Activated CD4-positive, alpha-beta T cell treated with anti-CD3 and anti-CD28 coated beads, Interleukin-10, Interleukin-2, amounts not matched to agents 100 ng/mL and 50 ng/mL, durations not matched to agents 16 hours and 8 hours (primary cell): ENCODE measurements at places on chromosomes 11 and 22.
A peak's percentile ranks its signal among the peaks of the same experiment; 100 is the strongest.

- DNase-seq, result peak; percentile 59
These were observed 23.5 kb downstream of the SPATA19 start for GRCh38 chr11:133821776-133822175.

GRCh38 chr11:62024936-62025486 is 57.6 kb upstream of the FTH1 start:
- DNase-seq, result no peak

GRCh38 chr11:17813391-17814059 is 78.9 kb downstream of the KCNC1 start:
- DNase-seq, result no peak

DNA sequence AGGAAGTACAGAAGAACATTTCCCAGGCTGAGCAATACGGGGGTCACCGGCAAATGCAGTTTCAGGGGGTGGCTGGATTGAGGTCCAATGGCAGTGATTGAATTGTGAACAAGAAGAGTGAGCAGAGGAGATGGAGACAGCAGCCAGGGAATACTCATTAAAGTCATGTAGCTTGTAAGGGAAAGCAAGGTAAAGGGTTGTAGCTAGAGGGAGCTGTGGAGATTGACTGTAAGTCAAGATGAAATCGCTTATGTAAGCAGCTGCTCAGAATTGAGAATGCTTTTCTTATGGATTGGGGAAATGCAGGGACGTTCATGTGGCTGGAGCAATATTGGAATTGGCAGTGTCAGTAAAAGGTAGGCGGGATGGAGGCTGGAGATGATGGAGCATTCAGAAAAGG is 111.4 kb upstream of the TBCEL start:
- no peak for DNase-seq

GRCh38 chr22:30444632-30445437 is 19.3 kb downstream of the MTFP1 start:
- peak; percentile 81 for DNase-seq

DNA sequence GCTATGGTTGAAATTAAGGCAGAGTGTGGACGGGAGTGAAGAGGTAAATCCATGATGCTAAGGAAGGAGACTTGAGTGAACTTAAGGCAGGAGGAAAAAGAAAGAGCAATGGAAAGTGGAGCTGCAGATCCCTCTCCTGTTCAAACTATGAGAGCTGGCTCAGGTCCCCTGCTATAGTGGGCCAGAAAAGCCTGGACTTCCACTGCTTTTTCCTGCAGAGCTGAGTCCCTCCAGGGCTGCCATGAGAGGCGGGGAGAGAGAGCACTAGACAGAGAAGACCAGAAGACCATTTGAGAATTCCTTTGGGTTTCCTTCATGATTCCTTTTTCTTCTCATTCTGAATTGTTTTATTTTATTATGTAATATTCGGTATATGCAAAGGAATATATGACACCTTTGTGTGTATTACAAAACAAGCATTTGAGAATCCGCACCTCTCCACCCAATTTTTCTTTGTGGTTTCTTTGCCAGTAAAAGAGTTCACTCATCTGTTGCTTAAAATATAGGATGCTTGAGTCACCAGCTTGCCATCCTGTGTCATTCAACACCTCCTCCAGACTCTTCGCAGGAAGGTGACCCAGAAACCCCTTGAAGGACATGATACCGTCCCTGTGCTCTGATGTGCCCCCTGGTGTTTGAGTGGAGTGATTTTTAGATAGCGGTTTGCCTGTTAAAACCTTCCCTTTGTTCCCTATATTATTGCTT is 24.4 kb downstream of the SREBF2 start:
- DNase-seq, result peak; percentile 95

GRCh38 chr11:122756417-122756816 is 81.9 kb upstream of the CRTAM start:
- DNase-seq, result peak; percentile 32

DNA sequence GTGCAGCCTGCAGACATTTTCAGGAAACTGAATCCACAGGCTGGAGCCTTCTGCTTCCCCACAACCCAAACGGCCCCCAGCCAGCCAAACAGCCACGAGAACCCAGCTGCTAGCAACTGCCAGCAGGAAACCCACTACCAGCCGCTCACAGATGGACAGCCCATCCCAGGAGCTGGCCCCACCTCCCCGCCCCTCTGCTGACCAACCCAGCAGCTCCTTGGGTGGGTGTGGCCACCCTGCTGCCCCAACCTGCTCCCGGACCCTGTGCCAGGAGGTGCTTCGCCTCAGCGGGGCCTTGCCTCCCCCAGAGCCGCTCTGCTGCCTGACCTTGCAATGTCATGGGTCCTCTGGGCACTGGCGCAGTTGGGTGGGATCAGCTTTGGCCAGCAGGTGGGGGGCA is 8.2 kb upstream of the CCDC188 start:
- DNase-seq, result no peak

DNA sequence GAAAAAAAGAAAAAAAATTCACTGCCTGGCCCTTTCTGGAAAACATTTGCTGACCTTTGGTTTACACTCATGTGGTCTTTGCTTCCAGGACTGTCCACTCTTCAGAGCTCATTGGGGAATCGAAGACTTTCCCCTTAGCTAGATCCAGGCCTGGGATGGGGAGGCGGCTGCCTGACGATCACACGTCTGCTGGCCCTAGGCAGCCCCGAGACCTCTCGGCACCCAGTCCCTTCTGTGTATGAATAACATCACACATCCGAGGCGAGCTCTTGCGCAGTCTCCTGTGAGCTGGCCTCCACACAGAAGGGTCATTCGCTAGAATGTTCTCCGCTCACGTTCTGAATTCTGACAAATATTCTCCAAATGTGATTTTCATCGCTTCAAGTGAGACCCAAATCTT is 25.7 kb upstream of the GAL start:
- no peak for DNase-seq

DNA sequence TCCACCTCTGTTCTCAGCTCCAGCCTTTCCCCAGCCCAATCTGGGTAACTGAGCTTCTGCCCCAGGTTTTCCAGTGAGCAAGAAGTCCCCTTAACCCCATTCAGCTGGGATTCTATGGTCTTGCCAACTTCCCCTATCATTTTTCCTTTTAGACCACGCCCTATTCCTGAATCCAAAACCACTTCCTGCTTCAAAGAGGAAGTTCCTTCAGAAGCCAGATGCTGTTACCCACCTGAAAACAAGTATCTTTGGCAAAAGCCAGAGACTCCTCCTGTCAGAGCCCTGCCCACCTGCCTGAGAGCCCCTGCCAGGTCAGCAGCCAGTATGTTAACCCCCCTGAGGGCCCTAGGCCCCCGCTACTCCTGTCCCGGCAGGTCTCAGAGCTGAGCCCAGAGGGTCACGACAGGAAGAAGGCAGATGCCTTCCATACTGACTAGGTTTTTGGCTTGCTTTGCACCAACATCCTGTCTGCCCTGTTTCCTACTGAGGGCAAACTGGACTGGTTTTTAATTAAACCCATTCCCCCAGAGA is 20.3 kb upstream of the MICAL2 start:
- DNase-seq, result no peak

DNA sequence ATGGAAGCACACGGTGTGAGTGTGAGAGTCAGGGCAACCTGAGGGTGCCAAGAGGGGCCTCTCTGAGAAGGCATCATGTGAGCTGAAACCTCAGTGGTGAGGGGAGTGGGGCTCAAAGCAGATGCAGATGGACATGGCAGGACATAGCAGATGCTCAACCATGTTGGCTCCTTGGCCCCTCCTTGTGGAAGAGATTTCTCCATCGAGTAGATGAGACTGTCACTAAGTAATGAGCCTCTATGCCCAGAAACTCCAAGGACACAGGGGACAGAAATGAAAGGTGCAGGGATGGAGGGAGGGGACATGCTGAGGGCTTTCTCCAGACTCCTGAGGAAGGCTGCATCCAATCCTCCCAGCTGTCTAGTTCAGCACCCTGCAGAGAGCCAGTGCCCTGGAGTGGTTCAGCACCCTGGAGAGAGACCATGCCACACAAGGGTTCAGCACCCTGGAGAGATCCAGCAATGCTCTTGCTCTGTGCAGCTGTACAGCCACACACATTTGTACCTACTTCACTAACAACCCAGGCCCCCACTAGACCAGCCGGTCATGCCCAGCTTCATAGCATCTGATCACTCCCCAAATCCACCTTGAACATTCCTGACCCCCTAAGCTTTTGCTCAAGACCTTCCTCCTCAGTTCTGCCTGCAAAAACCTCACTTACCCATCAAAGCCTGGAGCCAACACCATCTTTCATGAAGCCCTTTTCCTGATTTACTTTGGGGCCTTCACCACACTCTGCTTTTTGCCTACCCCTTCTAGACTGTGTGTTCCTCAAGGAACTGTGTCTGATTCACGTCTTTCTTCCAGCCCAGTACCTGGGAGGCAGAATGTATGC is 252.0 kb downstream of the CTTN start:
- DNase-seq, result peak; percentile 44

- DNase-seq, result no peak
These were observed 101.9 kb upstream of the ANO3 start for GRCh38 chr11:26229981-26230380.

- DNase-seq, result no peak
These were observed 18.0 kb downstream of the TENM4 start for GRCh38 chr11:79422866-79423265.

GRCh38 chr22:24463071-24463760 is 31.9 kb upstream of the UPB1 start:
- DNase-seq, result no peak

DNA sequence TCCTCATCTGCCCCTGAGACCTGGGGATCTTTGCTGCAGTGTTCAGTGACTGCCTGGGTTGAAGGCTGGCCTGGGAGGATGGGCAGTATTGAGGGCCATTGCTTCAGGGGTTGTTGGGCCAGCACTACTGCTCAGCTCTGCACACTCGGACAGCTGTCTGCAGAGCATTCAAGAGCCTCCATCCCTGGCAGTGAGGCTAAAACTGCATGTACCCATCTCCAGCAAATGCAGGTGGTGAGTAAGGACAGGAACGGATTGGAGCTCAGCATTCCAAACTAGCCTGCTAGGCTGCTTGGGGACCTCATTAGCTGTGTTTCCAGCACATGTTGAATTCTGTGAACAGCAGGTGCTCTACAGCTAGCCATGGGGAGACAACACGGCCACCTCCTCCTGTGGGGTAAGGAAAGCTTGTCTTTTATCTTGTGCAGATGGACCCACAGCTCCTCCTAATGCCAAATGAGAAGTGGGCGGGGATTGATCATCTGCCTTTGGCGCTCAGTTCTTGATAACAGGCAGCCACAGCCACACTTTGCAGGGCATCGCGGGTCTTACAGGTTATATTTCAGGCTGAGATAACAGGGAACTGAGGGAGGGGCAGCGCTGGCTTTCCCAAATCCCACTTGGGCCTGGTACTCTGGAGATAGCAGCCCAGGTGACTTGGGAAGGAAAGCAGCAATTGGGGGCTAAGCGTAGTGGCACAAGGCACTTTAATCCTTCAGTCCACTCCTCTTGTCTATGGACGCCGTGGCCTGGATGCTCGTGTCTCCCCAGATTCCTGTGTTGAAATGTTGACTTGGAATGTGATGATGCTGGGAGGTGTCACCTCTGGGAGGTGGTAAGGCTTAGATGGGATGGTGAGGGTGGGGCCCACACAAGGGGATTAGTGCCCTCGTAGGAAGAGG is 254.5 kb upstream of the B3GAT1 start:
- no peak for DNase-seq

DNA sequence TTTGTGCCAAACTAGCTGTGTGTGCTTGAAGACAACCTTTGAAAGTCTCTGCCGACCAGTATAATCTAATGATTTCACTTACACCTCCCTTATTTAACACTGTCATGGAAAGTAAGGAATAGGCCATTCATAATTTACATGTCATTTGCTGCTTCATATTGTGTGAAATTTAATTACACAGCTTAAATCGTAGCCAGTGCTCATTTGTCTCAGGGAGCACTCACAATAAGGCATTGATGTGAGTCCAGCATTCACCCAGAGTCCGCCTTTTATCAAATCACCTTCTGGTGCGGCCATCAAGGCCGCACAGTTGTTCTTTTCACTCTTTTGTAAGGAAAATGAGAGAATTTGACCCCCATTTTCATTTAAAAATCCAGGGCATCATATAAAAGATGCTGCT is 46.9 kb downstream of the PAX6 start:
- no peak for DNase-seq

DNA sequence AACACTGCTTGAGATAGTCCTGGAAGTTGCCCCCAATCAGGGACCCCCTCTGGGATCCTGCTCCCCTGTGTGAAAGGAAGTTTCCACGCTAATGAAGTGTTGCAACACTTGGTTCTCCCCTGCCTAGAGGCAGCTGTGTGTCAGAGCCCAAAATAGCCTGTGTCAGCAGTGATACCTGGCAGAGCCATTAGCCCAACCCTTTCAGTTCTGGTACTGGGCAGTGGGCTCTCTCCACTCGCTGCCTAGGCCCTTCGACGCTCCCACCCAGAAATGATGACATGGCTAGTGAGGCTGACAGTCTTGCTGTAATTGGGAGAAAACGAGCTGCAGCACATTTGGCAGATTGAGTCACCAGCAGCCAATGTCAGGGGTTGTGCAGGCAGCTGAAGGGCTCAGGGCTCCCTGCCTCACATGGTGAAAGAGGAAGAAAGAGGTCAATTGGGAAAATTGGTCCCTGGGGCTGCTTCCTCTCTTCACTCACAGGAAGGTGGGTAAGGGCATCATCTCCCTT is 1.4 kb upstream of the NXF1 start:
- no peak for DNase-seq

GRCh38 chr11:101717619-101718018 is 133.8 kb upstream of the TRPC6 start:
- DNase-seq, result no peak

DNA sequence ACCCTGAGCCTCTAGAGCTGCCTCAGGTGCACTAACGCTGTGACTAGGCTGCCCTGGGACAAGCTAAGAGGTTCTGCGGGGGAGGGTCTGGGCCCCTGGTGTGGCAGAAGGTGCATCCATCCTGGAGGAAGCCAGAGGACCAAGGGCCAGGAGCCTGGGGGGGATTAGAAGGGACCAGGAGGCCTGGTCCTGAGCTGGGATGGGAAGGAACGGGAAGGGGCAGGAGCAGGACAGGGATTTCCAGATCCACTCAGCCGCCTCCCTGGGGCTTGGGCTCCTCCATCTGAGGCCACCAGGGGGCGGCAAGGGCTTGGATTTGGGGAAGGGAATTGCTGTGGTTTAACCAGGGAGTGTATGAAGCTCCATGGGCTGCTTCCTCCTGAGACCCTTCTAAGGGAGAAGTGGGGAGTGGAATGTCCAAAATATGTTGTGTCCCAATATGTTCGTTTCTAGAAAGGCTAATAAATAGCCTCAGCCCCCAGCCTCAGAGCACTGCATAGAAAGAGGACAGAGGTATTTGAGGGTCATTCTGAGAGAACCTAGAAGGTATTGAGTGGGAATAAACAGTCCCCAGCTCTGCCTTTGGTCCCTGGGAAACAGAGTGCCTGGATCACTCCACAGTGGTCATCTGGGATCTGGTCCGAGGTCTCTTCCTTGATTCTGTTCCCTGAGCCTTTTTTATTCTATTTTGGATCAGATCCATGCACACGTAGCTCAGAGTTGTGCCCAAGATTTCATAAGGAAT is 17.4 kb upstream of the PRAME start:
- peak; percentile 31 for DNase-seq

DNA sequence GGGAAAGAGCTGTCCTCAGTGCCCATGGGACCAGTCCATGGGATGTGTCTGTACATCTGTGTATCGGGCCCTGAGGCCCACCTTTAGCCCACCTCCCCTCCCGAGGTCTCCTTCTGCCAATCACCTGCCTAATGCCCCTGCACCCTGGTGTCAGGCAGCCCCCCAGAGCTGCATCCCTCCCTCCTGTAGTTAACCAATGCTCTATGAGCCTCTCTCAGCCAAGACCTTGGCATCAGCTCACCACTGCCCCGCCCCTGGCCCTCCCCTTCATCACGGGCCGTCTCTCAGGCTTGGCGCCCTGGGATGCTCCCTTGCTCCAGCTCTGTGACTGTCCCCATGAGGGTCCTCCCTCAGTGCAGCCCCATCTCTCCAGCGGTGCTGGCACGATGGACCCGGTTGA is 18.5 kb downstream of the MGAT3 start:
- DNase-seq, result no peak

- DNase-seq, result no peak
These were observed 7.1 kb upstream of the RANBP1 start for GRCh38 chr22:20108757-20109230.
